ENCODE measurements at places on chromosomes 3 and 15.

DNA sequence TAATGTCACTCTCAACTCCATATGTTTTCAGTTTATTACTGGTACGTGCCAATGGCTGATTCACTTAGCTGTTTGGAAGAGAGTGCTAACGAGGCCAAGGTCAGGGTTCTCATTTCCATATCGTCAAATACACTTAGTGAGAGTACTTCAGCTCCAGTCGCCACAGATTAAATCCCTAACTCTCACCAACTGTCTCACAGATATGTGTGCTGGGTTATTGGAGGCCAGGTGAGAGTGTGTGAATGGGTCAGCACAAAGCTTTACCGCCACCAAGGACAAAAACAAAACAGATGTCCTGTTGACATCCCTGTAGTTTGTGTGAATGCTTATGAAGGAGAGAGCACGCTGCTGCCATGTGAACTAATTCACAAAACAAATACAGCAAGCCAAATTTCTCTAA, 133.5 kb upstream of the TBL1XR1 start:
- DNase-seq, result no peak

- DNase-seq, result peak; percentile 16
Measured at GRCh38 chr15:81106560-81106959, 27.5 kb upstream of the CFAP161 start.

- no peak for DNase-seq
Measured at GRCh38 chr3:43760938-43761337, 70.2 kb downstream of the ABHD5 start.

DNA sequence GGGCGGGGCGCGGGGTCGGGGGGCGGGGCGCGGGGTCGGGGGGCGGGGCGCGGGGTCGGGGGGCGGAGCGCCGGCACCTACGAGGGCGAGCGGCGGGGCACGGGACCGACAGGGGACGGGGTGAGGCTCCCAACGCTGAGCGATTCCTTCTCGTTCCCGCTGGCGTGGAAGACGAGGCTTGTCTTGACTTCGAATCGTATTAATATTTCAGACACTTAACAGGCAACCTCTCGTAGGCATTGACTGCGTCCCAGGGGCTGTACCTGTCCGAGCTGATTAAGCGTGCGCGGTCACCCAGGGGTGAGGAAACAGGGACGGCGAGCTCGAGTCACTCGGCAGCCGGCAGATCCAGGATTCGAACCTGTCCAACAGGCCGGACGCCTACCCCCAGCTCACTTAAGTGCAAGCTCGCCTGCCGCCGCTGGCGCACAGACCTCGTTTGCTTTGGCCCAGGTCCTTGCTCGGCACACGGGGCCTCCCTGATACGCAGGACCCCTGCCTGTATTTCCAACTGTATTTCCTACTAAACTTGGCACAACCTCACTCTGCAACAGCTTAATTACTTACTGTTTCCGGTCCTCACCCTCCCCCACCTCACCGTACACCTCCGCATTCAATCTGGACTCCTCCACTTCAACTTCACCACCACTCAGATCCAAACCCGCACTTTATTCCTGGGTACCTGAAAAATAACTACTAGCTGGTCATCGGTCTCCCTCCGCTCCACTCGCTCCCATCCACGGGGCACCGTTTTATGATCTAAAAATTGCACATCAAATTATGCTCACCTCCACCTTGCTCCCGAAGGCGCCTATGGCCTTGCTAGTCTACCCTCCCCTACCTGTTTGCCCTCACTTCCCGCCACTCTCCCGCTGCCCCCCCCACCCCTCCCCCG, 722 bp upstream of the ZXDC start:
- no peak for DNase-seq

GRCh38 chr3:5292512-5292911, 105.0 kb downstream of the EDEM1 start:
- DNase-seq, result no peak

- DNase-seq, result no peak
Measured at GRCh38 chr3:184275381-184275701, 481 bp upstream of the ECE2 start.

- DNase-seq, result no peak
Measured at GRCh38 chr3:50210510-50211367, 5.7 kb downstream of the SLC38A3 start.

- no peak for DNase-seq
Measured at GRCh38 chr3:159252274-159252673, 450.4 kb downstream of the MFSD1 start.
